ENCODE measurements at places on chromosomes 5 and 9.

- DNase-seq = peak; percentile 47
Observed at GRCh38 chr5:124056991-124057723, 545.2 kb downstream of the CSNK1G3 start.

GRCh38 chr5:149177911-149178565 is 36.7 kb downstream of the ABLIM3 start:
- DNase-seq = no peak

GRCh38 chr5:72878854-72879253 is 62.4 kb downstream of the TNPO1 start:
- peak; percentile 37 for DNase-seq

- DNase-seq = no peak
Observed at GRCh38 chr5:138752341-138752950, 779 bp upstream of the CTNNA1 start.

- DNase-seq = peak; percentile 96
Observed at GRCh38 chr5:172102913-172103626, 85.0 kb downstream of the STK10 start.
